ENCODE measurements at places on chromosomes 7 and 10. TPM values are rescaled to one million over a fixed set of nuclear protein-coding genes. Genes with fewer than 3 reads are reported as not detected.

Gene ACTL6B
- not detected for total RNA-seq

Gene C10orf67
- 0.15 TPM for total RNA-seq

Gene MMD2
- total RNA-seq = not detected

Gene ASIC3
- 1.3 TPM for total RNA-seq

Gene TAS2R5
- 0.18 TPM for total RNA-seq

Gene WDR86
- total RNA-seq = 1.0 TPM

Gene POR
- 106 TPM for total RNA-seq

Gene CELF2
- total RNA-seq = 60.9 TPM

Gene ADAM8
- 0.56 TPM for total RNA-seq

Gene ZNF32
- 14.8 TPM for total RNA-seq

Gene GHRHR
- not detected for total RNA-seq

Gene PYROXD2
- 0.59 TPM for total RNA-seq

Gene AKAP9
- 49.8 TPM for total RNA-seq

Gene SORBS1
- 12.8 TPM for total RNA-seq

Gene DMBT1
- total RNA-seq = 4.1 TPM

Gene NUTM2A
- total RNA-seq = 0.30 TPM

Gene PRKG1
- total RNA-seq = 3.0 TPM

Gene KCNMA1
- 0.69 TPM for total RNA-seq

Gene NACAD
- total RNA-seq = 4.8 TPM

Gene NPFFR1
- total RNA-seq = not detected

Gene GDF10
- not detected for total RNA-seq

Gene HTR5A
- total RNA-seq = not detected

Gene LANCL2
- total RNA-seq = 28.0 TPM

Gene HYAL4
- total RNA-seq = not detected

Gene PTN
- 0.23 TPM for total RNA-seq

Gene PHF14
- total RNA-seq = 109 TPM

Gene PIP
- total RNA-seq = not detected

Gene OR6B1
- total RNA-seq = not detected

Gene BTBD16
- not detected for total RNA-seq

Gene CDNF
- total RNA-seq = not detected

Gene VAX1
- not detected for total RNA-seq

Measured in SJCRH30 (cell line).